GM23248 (cell line): ENCODE measurements at places on chromosomes 13 and 19. TPM values are rescaled to one million over a fixed set of nuclear protein-coding genes. Genes with fewer than 3 reads are reported as not detected.

DNA sequence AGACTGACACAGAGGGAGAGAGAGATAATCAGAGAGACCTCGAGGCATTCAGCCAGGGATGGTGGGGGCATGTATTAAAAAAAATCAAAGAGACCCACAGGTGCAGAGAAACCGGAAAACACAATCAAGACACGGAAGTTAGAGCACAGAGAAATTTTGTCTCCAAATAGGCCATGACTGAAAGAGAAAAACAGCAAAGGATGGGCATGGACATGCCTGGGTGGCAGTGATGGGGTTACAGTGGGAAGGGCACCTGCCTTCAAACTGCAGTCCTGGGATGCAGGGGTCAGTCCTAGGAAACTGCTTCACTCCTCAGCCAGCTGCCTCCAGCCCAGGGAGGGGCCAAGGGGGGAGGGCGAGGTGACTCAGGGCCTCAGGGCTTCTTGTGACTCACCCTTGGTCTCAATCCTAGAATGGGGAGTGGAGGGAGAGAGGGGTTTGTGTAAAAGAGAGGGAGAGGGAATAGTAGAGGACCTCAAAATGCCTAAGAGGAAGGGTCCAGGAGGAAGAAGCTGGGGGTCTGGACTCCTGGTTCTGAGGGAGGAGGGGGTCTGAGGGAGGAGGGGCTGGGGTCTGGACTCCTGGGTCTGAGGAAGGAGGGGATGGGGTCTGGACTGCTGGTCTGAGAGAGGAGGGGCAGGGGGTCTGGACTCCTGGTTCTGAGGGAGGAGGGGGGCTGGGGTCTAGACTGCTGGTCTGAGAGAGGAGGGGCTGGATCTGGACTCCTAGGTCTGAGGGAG is 3.6 kb upstream of the KCNN4 start:
- peak; percentile 92 for DNase-seq

GRCh38 chr13:105918842-105919741 is 616.4 kb downstream of the EFNB2 start:
- DNase-seq = peak; percentile 51

DNA sequence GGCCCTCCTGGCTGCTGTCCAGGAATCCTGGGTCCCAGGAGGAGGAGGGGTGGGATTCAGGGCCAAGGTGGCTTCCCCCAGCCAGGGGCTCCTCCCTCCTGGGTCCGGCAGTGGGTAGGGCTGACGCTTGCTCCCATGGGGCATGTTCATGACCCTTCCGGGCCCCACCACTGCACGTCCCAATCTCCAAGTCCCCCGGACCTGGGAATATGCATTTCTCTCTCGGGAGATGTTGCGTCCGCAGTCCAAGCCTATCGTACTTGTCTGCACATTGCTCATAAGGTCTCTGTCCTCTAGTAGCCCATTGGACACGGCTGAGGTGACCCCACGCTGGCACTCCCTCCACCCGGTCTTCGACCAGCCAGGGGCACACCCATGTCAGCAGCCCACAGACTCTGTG is 192.3 kb downstream of the TEX29 start:
- DNase-seq = no peak

DNA sequence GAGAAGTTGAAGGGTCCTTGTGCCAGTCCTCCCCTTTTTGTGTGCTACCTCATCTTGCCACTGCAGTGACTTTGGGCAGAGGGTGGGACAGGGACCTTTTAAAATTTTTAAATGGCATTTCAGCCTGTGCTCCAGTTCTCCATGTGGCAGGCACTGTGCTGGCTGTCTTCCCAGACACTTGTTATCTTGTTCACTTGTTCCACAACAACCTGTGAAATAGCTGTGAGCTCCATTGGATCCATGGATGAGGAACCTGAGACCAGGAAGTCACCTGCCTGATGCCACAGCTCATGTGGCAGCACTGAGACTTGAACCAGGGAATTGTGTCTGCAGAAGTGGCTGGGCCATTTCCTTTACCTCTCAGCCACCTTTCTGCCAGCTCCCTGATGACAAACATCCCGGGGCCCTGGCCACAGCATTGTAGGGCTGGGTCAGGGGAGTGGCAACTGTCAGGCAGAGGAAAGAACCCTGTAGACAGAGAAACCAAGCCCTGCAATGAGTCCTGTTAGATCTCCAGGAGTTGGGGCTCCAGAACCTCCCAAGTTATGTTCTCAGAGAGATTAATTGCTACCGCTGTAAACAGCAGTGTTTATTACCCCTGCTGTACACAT is 6.4 kb downstream of the EGLN2 start:
- no peak for DNase-seq

GRCh38 chr13:39528661-39528980 is 74.4 kb downstream of the LHFPL6 start:
- DNase-seq = no peak

GRCh38 chr19:3494559-3494958 is 5.9 kb downstream of the DOHH start:
- DNase-seq = no peak

- DNase-seq = no peak
Measured at GRCh38 chr13:106710266-106710665, 142.3 kb upstream of the ARGLU1 start.

- DNase-seq = peak; percentile 86
Measured at GRCh38 chr13:109784590-109785140, 1.7 kb downstream of the IRS2 start.

- no peak for DNase-seq
Measured at GRCh38 chr19:40232949-40233810, 6.7 kb upstream of the CCNP start.

- no peak for DNase-seq
Measured at GRCh38 chr19:35116072-35116801, 614 bp downstream of the FXYD3 start.

DNA sequence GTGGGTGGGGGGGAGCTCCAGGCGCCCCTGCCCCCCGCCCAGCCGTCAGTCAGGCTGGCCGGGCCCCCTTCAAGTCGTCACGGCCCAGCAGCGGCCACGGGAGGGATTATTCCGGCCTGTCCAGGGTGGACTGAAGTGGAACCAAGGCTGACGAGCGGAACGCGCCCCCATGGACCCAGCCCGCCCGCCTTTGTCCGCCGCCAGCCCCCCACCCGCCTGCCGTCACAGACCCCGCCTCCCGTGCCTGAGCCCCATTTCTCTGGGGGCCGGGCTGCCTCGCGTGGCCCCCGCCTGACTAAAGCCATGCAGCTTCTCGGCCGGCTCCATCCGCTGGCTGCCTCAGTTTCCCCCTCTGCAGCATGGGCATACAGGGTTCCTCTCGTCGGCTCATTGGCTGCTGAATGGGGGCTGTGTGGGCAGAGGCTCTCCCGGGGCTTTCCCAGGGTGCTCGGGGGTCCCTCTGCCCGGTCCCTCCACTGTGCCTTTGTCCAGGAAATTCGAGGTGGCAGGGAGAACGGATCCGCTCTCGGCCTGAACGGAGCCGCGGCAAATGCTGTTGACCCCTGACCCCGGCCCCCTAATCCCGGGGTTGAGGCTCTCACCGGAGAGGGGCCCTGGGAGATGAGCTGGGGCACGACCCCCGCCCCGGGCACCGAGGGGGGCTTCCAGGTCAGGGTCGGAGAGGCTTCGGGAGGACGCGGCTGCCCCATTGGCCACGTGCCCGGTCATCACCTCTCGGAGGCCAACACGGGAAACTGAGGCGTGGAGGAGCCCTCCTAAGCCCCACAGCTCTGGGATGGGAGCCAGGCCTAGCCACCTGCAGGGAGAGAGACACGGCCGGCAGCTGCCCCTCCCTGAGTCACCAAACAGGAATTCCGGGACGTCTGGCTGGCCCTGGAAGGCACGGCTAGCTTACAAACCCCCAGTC is 27.4 kb downstream of the EFNA2 start:
- peak; percentile 64 for DNase-seq

GRCh38 chr13:32267836-32268439 is 47.2 kb downstream of the ZAR1L start:
- no peak for DNase-seq

- peak; percentile 54 for DNase-seq
Measured at GRCh38 chr19:46745521-46746280, at the start of gene FKRP. Gene FKRP, plus strand, starts transcription at chr19:46746057. Its CDS starts 9,394 bp downstream, at chr19:46755451.

DNA sequence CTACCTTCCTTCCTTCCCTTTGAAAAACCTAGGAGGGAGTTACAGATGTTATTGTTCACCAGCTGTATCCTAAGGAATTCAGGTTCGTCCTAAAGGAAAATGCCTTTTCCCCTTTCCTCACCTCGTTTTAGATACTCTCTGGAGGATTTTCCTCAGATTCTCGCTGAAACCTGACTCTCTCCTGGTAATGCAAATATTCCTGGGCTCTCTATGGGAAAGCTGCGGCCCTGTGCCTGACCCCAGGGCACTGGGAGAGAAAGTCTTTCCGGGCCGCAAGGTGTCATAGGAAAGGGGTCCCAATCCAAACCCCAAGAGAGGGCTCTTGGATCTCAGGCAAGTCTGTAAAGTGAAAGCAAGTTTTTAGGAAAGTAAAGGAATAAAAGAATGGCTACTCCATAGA is 13.1 kb upstream of the OR1M1 start:
- DNase-seq = no peak

- DNase-seq = no peak
Measured at GRCh38 chr13:33411312-33411711, 125.8 kb upstream of the STARD13 start.

DNA sequence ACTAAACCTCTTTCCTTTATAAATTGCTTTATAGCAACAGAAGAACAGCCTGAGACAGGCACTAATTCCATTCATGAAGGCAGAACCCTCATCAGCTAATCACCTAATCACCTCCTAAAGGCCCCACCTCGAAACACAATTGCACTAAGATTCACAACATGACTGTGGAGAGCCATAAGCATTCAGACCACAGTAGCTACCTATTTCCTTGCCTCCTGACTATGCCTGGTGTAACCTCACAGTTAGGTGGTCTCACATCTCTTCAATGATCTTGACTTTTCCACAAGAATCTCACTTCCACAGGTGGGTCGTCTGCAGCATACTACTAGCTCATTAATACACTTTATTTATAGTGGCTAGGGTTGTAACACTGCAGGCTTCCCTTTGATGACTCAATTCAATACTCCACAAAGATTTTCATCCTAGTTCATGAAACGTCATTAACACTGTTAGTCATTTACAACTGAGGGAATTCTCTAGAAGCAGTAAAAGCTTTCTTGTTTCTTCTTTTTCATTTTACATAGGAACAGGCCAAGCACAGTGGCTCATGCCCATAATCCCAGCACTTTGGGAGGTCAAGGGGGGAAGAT is 27.1 kb downstream of the STK24 start:
- DNase-seq = peak; percentile 58

- no peak for DNase-seq
Measured at GRCh38 chr19:57292547-57292946, 12.3 kb downstream of the ZNF460 start.

GRCh38 chr13:67061750-67062149 is 168.4 kb downstream of the PCDH9 start:
- DNase-seq = no peak

- DNase-seq = no peak
Measured at GRCh38 chr13:43196750-43197370, 173.5 kb downstream of the DNAJC15 start.

- peak; percentile 99 for DNase-seq
Measured at GRCh38 chr19:18281082-18282020, at the start of gene JUND. Gene JUND, minus strand, starts transcription at chr19:18281622. Its CDS starts 138 bp downstream, at chr19:18281484.

- no peak for DNase-seq
Measured at GRCh38 chr13:46660416-46660815, 107.4 kb downstream of the LRCH1 start.

- no peak for DNase-seq
Measured at GRCh38 chr19:5932146-5932545, 18.1 kb downstream of the CAPS start.

DNA sequence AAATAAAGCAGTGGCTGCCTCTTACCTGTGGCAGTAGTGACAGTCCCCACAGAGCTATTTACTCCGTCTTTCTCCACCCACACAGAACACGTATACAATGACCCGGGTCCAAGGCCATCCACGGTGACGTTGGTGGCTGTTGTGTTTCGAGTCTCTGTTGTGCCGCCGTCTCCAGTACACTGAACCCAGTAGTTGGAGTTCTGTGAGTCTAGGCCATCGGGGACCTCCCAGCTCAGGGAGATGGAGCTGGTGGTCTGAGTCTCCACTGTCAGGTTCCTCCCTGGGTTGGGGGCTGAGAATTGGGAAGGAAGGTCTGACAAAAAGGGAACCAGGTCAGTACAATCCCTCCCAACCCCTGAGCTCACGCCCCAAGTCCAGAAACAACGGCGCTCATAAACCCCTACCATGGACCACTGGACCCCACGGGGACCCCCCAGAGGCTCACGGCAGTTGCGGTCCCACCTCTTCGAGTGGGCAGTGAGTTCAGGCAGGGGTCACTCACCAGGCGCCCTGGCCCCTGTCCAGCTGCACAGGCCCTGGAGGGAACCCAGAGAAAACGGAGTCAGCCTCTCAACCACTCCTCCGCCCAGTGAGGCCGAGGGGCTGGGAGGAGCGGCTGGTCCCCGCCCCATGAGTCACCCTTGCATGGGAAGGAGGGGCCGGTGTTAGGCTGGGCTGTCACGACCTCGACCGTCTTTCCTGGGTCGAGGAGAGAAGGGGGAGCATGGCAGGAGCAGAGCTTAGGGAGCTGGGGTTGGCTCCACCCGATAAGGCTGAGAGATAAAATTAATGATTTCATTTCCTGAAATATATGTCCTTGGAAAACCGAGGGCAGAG is 2.4 kb downstream of the PTPRH start:
- peak; percentile 96 for DNase-seq

DNA sequence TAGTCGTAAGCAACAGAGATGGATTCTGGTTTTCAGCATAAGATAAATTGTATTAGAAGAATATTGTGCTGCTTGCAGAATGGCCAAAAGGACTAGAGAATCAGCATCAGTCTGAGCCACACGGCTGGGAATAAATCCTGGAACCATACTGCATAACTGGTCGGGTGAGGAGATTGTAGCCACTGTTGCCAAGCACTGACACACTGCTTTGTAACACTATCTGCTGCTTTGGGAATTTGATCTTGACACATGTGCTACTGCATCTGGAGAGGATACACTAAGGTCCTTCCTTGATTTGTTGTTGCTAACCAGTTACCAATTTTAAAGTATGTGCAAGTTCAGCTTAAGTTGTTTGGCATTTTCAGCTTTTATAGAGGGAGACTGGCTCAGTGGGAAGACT is 1.9 kb downstream of the HNRNPA1L2 start:
- DNase-seq = peak; percentile 39

DNA sequence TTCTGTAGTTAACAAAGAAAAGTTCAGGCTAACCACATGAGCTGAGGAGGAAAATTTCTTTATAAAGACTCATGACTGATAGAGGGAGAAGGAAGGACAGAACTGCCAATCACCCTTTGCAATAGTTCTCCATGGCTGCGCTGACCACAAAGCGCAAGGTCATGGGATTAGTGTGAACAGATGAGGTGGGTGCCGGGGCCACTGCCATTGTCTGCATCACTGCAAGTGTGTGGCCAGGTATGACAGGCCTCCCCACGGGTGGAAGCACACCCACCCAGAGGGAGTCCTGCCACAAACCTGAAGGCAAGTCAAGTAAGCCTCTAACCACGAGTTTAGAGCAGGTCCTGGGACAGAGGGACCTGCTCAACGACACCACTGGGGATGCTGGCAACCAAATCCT is 128.1 kb downstream of the TUBA3C start:
- DNase-seq = no peak

GRCh38 chr13:82698383-82698782 is 1183.9 kb downstream of the SLITRK1 start:
- DNase-seq = peak; percentile 5

- DNase-seq = no peak
Measured at GRCh38 chr19:5698635-5699422, 8.7 kb downstream of the RPL36 start.

LRG1 gene
- polyA plus RNA-seq = not detected in 2 replicates

CGB2 gene
- polyA plus RNA-seq = 0.75 TPM in 1 of 2 replicates, not detected in the other

PABPC3 gene
- 0.18 and 0.20 TPM in 2 replicates for polyA plus RNA-seq

ZC3H4 gene
- polyA plus RNA-seq = 6.0 and 7.0 TPM in 2 replicates

NXNL1 gene
- not detected in 2 replicates for polyA plus RNA-seq

FFAR2 gene
- not detected in 2 replicates for polyA plus RNA-seq

ITGBL1 gene
- polyA plus RNA-seq = 332 and 336 TPM in 2 replicates

DOHH gene
- polyA plus RNA-seq = 15.0 and 16.9 TPM in 2 replicates

ACP7 gene
- polyA plus RNA-seq = 0.30 and 0.47 TPM in 2 replicates

IGLON5 gene
- not detected in 2 replicates for polyA plus RNA-seq

TMEM255B gene
- polyA plus RNA-seq = 6.8 and 8.2 TPM in 2 replicates

CRX gene
- polyA plus RNA-seq = not detected in 2 replicates
